ENCODE measurements at places on chromosomes 6 and 20.

- no peak for DNase-seq
Observed at GRCh38 chr6:75819776-75820487, 70.9 kb downstream of the MYO6 start.

GRCh38 chr6:168866534-168866933, 387.1 kb downstream of the THBS2 start:
- no peak for DNase-seq

GRCh38 chr6:46612645-46613044, 40.0 kb downstream of the CYP39A1 start:
- DNase-seq: no peak

DNA sequence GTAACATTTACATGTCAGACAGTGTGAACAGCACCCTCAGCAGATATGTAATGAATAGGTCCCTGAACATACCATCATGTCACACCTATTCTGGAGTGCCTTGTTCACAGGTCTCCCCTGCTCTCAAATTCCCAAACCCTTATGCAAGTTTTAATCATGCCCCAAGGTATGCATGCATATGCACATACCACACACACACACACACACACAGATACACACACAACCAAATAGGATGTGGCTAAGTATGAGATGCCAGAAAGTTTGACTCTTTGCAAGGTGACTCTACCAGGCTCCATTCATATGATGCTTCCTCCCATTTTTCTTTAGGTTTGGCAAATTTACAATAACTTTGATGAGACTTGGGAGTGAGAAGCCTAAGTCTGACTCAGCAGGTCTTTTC, 243.8 kb upstream of the IRAK1BP1 start:
- DNase-seq: peak; percentile 36

GRCh38 chr20:49685809-49686208, 27.9 kb downstream of the B4GALT5 start:
- DNase-seq: peak; percentile 28

- no peak for DNase-seq
Observed at GRCh38 chr6:142374091-142374770, 72.4 kb downstream of the ADGRG6 start.

DNA sequence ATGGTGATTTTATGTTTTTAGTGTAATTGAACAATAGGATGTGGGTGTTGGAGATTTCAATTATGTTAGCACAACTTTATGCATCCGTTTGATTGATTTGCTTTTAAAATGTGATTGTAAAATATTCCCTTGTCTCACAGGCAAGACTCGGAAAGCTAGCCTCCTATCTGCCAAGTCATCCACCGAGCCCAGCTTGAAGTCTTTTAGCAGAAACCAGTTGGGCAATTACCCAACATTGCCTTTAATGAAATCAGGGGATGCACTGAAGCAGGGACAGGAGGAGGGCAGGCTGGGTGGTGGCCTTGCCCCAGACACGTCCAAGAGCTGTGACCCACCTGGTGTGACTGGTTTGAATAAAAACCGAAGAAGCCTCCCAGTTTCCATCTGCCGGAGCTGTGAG, 200.9 kb downstream of the SASH1 start:
- no peak for DNase-seq

- DNase-seq: no peak
Observed at GRCh38 chr6:140987364-140988155, 1145.2 kb upstream of the GJE1 start.

DNA sequence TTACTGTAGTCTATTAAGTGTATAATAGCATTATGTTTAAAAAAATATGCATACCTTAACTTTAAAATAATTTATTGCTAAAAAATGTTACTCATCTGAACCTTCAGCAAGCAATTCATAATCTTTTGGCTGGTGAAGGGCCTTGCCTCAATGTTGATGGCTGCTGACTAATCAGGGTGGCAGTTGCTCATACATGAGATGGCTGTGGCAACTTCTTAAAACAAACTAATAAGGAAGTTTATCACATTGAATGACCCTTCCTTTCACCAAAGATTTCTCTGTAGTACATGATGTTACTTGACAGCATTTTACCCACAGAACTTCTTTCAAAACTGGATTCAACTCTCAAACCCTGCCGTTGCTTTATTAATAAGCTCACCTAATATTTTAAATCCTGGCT, 84.0 kb downstream of the TASP1 start:
- DNase-seq: peak; percentile 69

DNA sequence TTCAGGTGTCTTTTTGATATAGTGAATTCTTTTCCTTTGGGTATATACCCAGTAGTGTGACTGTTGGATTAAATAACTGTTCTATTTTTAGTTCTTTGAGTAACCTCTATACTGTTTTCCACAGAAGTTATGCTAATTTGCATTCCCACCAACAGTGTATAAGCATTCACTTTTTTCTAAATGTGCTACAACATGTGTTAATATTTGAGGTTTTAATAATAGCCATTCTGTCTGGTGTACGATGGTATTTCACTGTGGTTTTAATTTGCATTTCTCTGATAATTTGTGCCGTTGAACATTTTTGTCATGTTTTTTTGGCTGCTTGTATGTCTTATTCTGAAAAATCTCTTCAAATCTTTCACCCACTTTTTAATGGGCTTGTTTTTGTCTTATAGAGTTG, 563.5 kb downstream of the GRIK2 start:
- DNase-seq: no peak

DNA sequence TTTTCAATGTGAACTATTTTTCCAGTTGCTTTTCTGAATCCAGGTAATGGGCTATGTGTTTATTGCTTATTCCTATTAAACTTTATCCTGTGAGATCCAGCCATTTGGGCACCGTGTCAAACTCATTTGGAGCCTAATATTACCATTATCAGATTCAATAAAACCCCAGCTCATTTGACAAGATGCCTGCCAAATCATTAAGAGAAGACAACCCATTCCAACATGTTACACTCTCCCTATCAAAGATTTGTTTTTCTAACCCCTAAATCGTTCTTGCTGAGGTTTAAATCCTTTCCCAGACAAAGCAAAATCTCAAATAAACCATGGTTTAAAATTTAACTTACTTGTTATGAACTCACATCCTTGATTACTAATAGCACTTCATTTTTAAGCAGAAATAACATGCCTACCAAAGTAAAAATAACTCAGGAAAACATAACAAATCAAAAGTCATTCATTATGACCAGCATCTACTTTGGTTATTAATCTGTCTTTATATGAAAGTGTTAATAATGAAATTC, 130.0 kb upstream of the TCF21 start:
- no peak for DNase-seq

- DNase-seq: peak; percentile 36
Observed at GRCh38 chr6:17066610-17067009, 35.2 kb upstream of the STMND1 start.

GRCh38 chr20:17641993-17642392, 40.0 kb downstream of the RRBP1 start:
- no peak for DNase-seq

DNA sequence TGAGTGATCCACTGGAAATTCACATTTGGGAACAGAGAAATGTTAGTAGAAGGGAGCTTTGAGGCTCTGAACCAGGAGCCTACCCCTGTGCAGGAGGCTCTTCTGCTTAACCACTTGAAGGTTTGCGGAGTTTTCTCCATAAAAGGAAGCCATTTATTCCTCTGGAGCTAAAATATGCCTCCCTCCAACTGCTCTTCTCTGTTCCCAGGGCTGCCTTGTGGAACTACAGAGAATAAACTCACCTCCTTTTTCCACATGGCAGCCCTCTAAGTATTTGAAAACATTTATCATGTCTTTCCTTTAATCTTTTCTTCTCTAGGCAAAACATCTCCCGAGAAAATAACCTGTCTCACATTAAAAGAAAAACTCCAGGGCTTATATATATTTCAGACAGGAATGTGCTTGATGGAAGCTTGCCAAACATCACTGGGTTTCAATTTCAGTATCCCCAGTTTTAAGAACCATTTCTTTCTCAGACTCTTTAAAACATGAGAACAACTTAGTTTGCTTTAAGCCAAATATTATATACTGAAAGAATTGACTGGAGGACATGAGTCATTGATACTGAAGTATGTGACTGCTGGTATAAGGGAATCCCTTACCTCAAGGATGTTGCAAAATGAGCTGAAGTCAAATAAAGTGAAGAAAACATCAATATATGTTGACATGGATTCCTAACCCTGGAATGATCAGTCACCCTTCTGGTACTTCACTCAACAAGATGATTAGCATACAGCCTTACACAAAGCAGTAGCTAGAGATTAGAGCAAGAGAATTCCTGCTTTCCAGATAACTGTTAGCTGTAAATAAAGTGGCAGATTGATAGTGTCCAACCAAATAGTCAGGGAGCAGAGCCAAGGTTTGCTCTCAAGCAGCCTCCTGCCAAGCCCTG, 74.0 kb downstream of the ZBTB2 start:
- peak; percentile 81 for DNase-seq

DNA sequence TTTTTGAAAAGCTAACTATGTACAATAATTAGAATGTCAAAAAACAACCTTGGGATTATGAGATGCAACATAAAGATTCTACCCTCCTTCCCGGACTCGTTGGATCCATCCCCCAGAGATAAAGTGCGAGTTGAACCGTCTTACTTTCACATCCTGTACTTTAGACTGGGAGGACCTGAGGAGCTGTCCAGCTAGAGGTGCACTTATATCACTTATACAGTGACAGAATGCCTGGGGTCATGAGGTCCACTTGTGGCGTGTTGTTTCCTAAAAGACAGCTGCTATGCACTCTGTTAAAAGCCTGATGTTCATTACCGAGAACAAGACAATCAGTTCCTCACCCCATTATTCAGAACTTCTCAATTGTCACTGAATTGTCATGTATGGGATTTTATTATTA, 2.1 kb downstream of the CDS2 start:
- no peak for DNase-seq

- DNase-seq: no peak
Observed at GRCh38 chr6:40937491-40937890, 101.5 kb downstream of the UNC5CL start.

GRCh38 chr6:71531841-71532240, 243.2 kb downstream of the OGFRL1 start:
- no peak for DNase-seq

DNA sequence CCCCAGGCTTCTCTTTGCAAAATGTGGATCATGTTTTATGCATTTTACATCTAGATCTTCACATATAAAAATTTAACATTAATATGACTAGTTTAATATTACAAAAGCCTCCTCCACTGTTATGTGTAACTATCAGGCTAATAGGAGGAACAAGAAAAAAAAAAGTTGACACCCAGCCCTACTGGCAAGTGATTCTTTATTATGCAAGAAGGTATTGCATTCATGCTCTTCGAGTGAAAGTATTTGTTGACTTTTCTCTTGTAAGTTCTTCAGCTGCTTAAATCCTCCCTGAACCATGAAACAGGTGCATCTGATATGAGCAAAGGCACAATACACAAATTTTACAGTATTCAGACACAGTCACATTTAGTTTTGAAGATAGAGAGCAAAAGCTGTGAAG, 716 bp upstream of the HLA-DQB2 start:
- no peak for DNase-seq

DNA sequence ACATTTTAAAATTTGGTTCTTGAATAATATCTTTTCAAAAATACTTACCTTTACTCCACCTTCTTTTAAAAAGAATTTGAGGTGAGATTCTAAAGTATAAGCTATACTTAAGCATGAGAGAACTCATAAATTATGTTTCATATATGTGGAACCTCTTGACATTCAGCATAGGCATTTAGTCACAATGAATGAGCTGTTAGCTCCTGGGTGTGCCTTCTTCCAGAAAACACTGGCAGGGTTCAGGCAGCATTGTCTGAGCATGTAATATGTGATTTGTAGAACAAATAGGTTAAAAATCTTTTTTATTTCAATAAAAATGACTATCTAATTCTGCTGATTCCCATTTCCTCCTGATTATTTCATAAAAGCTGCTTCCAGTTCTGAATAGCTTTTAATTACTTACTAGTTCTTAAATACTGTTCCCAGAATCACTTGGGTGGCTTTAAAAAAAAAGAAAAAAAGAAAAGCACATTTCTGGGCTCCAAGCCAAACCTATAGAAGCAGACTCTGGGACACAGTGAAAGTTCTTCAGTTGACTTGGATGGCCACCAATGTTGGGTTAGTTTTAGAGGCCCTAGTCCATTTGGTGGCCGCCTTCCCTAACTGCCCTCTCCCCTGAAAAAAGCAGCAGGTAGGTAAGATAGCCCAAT, 20.2 kb downstream of the RNF8 start:
- peak; percentile 55 for DNase-seq

- DNase-seq: no peak
Observed at GRCh38 chr6:105510746-105511145, 107.9 kb upstream of the PREP start.

- DNase-seq: no peak
Observed at GRCh38 chr6:87001494-87001893, 64.2 kb downstream of the HTR1E start.

GRCh38 chr6:62775427-62776022, 435.7 kb upstream of the FKBP1C start:
- DNase-seq: peak; percentile 28

DNA sequence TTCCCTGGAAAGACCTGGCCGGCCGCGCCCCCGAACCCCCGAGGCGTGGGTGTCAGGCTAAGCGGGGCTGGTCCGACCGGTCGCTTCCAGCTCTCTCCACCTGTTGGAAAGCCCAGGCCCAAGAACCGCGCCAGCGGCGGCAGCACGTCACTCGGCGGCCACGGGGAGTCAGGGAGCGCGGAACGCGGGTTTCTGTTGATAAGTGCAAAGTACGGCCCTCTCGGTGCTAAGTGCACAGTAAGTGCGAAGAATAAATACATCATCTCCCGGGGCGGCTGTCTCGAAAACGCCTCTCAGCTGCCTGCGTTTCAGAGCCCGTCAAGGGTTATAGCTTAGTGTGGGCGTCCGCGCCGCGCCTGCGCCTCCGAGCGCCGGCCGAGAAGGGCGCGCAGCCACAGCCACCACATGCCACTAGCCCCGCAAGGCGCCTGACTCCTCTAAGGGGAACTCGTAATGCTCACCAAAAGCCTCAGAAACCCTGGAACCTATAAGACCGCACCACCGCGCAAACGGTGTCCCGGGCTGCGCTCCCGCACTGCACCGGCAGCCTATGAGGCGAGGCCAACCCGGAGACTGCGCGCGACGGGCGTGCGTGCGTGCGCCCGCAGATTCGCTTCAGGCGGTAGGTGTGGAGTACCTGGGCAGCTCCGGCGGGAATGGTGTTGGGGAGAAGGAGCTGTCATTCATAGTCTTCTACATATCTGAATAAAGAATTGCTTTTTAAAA, 9.2 kb upstream of the TBX18 start:
- DNase-seq: peak; percentile 56

Measured in epithelial cell of esophagus (primary cell).